ENCODE measurements at places on chromosomes 2 and 18.
A peak's percentile ranks its signal among the peaks of the same experiment; 100 is the strongest.

DNA sequence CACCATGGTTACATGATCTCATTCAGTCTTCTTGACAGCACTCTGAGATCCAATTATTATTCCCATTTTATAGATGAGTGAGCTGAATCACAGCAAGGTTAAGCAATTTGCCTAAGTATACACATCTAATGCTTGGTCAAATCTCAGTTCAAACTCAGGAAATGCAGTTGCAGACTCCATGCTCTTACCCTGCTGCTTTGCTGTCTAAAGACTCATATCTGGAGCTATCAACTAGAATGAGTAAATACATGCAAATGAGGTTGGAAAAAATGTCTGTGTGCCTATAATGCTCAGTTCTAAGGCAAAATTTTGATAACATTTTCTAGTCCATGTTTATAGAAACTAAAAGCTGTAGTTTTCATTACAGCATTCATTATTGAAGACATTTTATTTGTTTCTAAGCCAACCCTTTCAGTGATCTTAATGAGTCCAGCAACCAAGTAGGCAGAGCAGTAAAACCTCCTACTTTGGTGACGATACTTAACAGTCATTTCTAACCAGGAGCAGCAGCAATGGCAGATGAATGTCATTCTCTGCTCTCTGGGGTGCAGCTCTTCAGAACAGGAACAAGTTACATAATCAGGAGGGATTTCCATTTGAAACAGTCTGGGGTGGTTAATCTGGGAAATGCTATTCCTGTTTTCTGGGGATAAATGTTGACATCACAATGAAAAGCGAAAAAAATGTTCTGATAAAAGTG is 396.8 kb upstream of the UBE2E3 start:
- no peak for DNase-seq

GRCh38 chr2:106812383-106812782 is 73.6 kb downstream of the ST6GAL2 start:
- DNase-seq, result no peak

- DNase-seq, result peak; percentile 62
Observed at GRCh38 chr18:49021433-49022129, 70.8 kb upstream of the SMAD7 start.

DNA sequence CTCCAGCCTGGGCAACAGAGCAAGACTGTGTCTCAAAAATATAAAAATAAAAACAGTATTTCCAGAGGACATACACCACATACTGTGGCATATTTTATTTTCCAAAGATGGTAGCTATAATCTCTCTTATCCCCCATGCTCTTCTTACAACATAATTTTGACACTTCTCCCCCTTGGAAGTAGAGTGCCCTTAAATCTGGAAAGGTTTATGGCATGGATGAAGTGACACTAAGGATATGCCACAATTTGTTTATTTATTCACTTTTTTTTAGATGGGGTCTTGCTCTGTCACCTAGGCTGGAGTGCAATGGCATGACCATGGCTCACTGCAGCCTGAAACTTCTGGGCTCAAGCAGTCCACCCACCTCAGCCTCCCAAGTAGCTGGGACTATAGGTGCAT is 56.7 kb downstream of the HNRNPLL start:
- no peak for DNase-seq

DNA sequence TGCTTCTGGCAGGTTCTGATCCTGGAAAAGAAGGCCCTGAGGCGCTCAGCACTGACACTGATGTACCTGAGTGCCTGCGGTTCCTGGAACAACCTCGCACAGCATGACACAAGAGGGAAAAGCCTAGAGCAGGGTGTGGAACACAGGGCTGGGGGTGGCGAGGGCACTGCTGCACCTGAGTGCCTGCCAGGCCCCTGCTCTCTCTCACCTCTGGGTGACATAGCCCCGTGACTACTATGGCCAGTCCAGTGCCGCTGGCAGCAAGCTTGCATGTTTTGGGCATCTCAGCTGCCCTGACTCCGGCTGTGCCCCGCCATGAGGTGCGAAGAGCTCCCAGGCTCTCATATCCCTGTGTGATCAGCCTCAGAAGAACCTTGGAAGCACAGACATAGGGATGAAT is 825.2 kb upstream of the SALL3 start:
- no peak for DNase-seq

GRCh38 chr2:153872311-153873051 is 759 bp downstream of the GALNT13 start:
- no peak for DNase-seq

GRCh38 chr2:86617738-86618137 is 5.9 kb downstream of the RNF103 start:
- no peak for DNase-seq

DNA sequence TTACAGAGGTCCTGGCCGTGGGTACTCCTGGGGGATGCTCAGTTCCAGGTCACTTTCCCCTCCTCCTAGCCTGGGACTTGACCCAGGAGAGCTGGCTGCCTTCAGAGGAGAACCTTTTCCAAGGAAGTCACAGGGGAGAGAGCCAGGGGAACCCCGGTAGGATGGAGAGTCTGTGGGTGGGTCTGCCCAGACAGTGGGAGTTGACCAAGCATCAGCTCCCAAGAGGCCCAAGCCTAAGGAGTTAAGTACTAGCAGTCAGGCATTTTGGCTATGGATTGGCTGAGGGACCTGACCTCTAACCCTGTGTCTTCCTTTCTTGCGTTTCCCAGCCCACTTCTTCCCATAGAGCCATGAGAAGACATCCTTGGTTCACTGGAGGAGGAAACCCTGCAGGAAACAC is 48.8 kb upstream of the PLB1 start:
- no peak for DNase-seq

GRCh38 chr2:86398500-86399474 is 42.4 kb upstream of the KDM3A start:
- DNase-seq, result no peak

- no peak for DNase-seq
Observed at GRCh38 chr2:199160677-199161465, 296.9 kb downstream of the SATB2 start.

DNA sequence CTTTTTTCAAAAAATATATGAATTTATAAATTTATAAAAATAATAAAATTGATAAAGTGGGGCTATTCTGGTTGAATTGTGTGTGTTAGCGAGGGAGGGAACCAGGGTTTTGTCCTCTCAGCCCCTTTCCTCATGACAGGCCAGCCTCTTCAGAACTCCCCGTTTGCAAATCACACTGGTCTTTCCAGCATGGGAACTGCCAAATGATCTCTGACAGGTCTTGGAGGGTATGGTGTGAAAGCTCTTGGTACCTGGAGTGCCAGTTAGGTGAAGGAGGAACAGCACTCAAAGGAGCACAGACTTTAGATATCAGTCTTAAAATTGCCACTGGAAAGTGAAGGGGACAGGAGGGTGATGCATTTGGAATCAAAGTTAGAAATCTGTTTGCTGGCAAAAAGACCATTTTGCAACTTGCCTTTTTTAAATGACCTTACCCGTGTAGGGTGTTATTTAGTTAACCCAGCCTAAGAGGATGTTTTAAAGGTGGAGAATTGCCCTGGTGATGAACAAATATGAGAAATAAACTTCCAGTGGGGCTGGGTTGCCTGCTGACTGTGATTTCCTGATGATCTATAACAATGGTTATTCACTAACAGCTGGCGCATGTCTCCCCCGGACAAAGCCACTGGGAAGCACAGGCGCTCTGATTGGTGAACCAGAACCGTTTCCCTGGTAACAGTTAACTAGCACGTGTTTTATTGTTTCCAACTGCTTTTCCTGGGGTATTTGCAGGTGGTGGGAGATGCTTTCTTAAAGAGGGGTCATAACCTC is 85.3 kb upstream of the EFEMP1 start:
- DNase-seq, result peak; percentile 67

DNA sequence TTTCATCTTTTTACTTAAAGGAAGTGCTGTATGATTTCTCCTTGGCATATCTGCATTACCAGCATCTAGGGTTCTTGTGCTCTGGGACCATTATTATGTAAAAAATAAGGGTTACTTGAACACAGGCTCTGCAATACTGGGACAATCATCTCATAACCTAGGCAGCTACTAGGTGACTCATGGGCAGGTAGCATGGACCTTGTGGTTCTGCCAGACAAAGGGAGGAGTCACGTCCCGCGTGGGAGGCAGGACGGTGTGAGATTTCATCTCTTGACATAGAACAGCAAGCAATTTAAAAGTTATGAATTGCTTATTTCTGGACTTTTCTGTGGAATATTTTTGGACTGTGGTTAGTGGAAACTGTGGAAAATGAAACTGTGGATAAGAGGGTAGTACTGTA is 34.1 kb downstream of the ASAP2 start:
- DNase-seq, result no peak

DNA sequence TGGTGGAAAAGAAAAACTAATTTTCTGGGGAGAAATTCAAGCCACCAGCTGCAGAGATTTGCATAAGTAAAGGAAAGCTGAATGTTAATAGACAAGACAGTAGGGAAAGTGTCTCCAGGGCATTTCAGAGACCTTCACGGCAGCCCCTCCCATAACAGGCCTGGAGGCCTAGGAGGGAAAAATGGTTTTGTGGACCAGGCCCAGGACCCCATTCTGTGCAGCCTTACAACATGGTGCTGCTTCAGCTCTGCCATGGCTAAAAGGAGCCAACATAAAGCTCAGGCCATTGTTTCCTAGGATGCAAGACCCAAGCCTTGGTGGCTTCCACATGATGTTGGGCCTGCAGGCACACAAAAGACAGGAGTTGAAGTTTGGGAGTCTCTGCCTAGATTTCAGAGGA is 697.1 kb downstream of the SOCS6 start:
- DNase-seq, result no peak

- no peak for DNase-seq
Observed at GRCh38 chr2:190186238-190186637, 123.7 kb upstream of the MSTN start.

GRCh38 chr2:27746325-27746724 is 25.2 kb upstream of the MRPL33 start:
- DNase-seq, result no peak

DNA sequence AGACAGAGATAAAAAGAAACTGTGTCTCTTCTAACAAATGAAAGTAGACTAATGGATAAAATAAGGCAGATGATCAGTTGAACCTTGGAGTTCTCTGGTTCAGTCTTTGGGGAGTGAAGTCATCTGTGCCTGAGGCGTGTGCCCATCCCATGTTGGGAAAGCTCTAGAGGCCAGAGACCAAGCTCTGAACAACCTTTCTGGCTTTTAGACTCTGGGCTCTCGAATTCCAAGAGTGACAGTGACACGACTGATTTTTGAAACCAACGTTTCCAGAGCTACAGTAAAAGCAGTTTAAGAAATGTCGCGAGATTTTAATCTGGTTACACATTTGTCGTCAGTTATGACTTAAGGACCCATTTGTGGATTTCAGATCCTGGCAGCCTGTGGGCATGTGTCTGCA is 83.7 kb upstream of the APCDD1 start:
- no peak for DNase-seq

GRCh38 chr2:20578895-20579825 is 71.7 kb downstream of the HS1BP3 start:
- DNase-seq, result peak; percentile 95

DNA sequence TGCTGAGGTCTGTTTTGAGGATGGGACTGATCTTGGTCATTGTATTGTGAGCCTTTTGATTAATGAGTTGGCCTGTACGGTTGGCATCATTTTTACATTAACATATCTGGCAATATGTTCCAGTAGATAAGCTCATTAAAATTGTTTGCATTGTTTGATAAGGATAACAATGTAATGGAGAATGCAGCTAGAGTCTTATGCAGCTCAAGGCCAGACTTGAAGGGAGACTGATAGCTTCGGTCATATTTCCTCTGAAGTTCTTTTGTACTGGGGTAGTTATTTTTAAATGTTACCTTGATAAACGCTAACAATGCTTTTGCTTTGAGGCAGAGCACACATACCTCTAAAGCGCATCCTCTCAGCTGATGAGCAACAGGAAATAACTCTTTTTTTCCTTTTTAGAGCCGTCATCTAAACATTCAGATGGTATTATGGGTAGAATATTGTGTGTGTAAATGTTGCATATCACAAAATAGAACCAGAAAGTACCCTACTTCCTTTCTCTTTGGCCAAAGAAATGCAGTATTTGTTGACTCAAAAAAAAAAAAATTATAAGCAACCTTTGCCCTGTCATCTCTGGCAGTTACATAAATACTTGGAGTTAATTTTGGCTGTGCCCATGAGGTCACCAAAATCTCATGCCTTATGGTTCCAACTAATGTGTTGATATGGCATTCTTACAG is 1.3 kb downstream of the MAPRE2 start:
- DNase-seq, result no peak

GRCh38 chr2:62334440-62335058 is 138.6 kb downstream of the B3GNT2 start:
- DNase-seq, result no peak

- DNase-seq, result no peak
Observed at GRCh38 chr2:159976527-159977160, 85.8 kb downstream of the PLA2R1 start.

GRCh38 chr2:172097557-172098131 is 5.1 kb downstream of the DLX2 start:
- no peak for DNase-seq

- DNase-seq, result no peak
Observed at GRCh38 chr2:201203916-201204654, 21.1 kb downstream of the CASP10 start.

DNA sequence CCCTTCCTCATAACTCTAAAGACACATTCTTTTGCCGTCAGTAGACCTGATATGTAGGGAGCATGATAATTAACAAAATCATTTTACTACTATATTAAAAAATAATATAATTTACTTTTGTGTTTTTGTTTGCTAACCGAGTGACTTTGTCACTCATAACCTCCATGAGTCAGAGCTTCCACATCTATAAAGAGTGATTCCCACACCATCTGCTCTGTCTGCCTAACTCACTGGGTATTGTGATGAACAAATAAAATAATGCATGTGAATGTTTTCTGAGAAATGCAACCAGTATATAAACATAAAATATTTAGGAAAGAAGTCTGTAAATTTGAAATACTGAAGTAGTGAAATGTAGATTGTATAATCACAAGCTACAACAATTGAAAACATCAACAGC is 123.4 kb upstream of the DSEL start:
- no peak for DNase-seq

DNA sequence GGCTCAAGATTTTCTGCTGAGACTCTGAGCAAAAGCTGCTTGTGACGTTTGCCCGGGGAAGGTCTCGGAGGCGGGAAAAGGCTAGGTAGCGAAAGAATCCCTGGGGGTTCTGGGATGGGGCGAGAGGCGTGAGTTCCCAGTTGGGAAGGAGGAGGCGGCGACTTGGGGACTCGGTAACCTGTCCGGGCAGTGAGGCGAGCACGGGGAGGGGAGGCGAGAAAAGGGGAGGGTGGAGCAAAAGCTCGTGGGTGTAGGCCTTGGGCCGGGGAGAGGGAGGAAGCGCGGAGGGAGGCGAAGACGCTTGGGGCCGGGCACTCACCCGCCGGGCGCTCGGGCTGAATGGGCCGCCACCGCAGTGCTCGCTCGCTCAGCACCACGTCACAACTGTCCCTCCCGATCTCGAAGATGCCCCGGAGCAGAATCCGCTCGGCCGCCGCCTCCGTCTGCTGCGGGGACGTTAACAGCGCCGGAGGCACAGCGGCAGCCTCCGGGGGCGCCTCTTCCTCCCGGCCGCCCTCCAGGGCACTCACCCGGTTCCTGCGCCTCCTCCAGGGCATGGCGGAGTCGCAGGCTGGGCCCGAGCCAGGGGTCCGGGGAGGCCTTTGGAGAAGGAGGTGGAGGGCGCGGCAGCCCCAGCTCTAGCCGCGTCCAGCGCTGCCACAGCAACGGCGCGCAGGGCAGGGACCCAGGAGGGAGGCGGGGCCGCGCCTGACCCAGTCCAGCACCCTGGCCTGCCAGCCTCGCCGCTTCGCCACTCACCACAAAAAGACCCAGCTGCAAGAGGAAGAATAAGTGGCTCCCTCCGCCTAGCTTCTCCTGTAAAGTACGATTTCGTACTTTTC is at the start of gene CERKL:
TSS of gene CERKL (minus strand) at position 656 of the 842 bp plus-strand sequence. CDS start at position 557, 99 bp downstream.
- DNase-seq, result no peak

- no peak for DNase-seq
Observed at GRCh38 chr2:82675186-82675585, 1783.9 kb downstream of the SUCLG1 start.
